ENCODE measurements at places on chromosomes 13 and 19.

DNA sequence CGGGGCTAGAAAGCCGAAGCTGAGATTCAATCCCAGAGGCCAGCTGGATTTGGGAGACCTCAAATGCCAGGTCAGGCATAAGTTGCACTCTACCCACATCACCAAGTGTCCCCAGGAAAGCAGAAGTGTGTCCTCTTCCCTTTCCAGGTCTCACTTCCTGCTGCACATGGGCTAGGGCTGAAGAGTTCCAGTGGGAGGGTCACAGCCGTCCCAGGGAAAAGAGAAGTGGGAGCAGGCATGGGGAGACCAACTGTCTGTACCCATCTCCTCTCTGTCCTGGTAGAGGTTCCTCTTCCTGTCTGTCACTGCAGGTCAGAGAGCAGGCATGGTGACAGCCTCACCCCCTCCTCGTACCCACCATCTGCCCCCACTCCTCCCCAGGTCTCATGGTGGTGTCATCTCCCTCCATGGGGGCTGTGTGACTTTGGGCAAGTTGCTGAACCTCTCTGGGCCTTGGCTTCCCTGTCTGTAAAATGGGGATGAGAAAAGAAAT lies 14.8 kb downstream of the AXL start:
- DNase-seq, result no peak

DNA sequence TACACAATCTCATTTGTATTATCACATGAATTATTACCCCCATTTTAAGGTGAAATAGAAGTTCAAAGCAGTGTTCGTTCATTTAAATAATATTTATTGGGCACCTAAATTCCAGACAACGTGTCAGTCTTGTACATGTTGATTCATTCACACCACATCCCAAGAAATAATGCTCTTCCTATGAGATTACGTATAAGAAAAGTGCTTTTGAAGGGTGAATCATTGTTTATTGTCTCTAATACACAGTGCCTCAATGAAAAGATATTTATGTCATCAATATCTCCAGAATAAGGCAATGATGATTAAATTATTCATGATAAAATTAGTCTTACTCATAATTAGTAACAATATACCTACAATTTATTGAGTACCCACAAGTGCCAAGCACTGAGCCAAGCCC lies 35.6 kb downstream of the CLDN10 start:
- DNase-seq, result no peak

- DNase-seq, result no peak
Measured at GRCh38 chr13:74979703-74980102, 502.3 kb downstream of the TBC1D4 start.

- DNase-seq, result no peak
Measured at GRCh38 chr19:40365613-40366401, 17.3 kb downstream of the PLD3 start.

GRCh38 chr19:4597278-4597974 lies 37.9 kb upstream of the SEMA6B start:
- DNase-seq, result no peak

Measured in esophagus squamous epithelium (tissue), 5 donors.